Smooth muscle cell of the brain vasculature (primary cell): ENCODE measurements at places on chromosomes 16 and 17.

DNA sequence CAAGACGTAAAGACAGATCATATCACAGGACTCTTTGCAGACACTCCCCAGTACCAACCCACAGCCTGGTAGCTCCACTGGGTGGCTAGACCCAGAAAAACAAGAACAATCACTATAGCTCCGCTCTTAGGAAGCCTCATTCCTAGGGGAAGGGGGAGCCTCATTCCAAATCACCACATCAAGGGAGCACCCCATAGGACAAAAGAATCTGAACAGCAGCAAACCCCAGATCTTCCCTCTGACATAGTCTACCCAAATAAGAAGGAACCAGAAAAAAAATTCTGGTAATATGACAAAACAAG, 237.8 kb downstream of the CEP112 start:
- DNase-seq = no peak

- DNase-seq = peak; percentile 79
Observed at GRCh38 chr17:63356337-63356757, 89.8 kb downstream of the CYB561 start.

GRCh38 chr16:56258508-56259424, 67.5 kb downstream of the GNAO1 start:
- DNase-seq = no peak

GRCh38 chr17:36631022-36631421, 29.6 kb downstream of the MRM1 start:
- no peak for DNase-seq

- DNase-seq = no peak
Observed at GRCh38 chr17:48589060-48589830, 796 bp downstream of the HOXB3 start.

- DNase-seq = no peak
Observed at GRCh38 chr17:73940511-73940910, 263.0 kb upstream of the RPL38 start.

- no peak for DNase-seq
Observed at GRCh38 chr16:22183901-22184614, 21.8 kb downstream of the SDR42E2 start.

DNA sequence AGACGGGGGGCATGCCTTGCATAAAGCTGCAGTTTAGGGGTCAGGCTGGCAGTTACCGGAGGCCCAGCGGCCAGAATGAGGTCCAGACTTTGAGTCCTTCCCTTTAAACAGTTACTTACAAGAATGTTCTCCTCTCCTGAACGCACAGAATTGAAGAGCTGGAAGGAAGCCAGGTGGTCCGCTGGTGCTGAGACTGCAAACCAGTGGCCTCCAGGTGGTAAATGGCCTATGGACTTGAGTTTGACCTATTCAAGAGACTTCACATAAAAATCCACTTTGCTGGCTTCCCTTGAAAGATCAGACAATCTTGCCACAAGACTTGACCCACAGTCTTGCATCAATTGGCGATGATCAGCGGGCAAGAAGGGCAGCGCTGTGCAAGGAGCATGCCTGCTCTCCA, 14.7 kb upstream of the SEZ6 start:
- DNase-seq = no peak

- no peak for DNase-seq
Observed at GRCh38 chr16:16093628-16094332, 129.5 kb downstream of the ABCC6 start.

GRCh38 chr17:44872131-44872768, 24.6 kb downstream of the HIGD1B start:
- no peak for DNase-seq

- DNase-seq = no peak
Observed at GRCh38 chr16:82807311-82807710, 180.5 kb downstream of the CDH13 start.

DNA sequence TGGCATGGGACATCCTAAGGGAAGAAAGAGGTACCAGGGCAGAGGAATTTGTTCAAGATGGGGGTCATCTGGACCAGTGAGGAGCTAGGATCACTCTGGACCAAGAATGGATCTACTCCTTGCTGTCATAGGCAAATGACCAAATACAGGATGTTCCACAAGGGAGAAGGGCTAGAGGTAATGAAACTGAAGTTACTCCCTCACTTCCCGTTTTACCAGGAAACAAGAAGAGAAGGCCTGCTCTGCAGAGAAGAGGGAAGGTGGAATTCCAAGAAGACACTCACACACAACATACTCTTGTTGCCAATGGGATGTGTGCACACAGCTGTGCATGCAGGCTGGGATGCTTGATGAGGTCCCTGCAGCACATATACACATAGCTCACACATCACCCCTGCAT, 38.6 kb downstream of the NEUROD2 start:
- DNase-seq = no peak

DNA sequence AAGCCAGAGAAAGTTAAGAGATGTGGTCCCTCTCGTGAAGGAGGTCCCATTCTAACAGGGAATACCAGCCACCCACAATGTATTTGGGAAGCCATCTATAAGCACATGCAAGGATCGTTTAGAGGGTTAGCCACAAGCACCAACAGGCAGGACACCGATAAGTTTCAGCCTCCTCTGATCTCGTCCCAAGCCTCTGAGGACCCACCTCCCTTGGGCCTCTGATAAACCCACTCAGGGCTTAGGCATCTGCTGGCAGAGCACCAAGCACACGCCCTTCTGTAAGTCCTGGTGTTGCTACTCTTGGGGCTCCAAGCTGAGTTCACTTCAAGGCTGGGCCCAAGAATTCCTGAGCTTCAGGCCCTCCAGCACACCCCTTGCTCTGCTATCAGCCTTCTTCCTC, 5.4 kb upstream of the PNPO start:
- no peak for DNase-seq

- DNase-seq = no peak
Observed at GRCh38 chr16:12021578-12022253, 45.2 kb downstream of the SNX29 start.

DNA sequence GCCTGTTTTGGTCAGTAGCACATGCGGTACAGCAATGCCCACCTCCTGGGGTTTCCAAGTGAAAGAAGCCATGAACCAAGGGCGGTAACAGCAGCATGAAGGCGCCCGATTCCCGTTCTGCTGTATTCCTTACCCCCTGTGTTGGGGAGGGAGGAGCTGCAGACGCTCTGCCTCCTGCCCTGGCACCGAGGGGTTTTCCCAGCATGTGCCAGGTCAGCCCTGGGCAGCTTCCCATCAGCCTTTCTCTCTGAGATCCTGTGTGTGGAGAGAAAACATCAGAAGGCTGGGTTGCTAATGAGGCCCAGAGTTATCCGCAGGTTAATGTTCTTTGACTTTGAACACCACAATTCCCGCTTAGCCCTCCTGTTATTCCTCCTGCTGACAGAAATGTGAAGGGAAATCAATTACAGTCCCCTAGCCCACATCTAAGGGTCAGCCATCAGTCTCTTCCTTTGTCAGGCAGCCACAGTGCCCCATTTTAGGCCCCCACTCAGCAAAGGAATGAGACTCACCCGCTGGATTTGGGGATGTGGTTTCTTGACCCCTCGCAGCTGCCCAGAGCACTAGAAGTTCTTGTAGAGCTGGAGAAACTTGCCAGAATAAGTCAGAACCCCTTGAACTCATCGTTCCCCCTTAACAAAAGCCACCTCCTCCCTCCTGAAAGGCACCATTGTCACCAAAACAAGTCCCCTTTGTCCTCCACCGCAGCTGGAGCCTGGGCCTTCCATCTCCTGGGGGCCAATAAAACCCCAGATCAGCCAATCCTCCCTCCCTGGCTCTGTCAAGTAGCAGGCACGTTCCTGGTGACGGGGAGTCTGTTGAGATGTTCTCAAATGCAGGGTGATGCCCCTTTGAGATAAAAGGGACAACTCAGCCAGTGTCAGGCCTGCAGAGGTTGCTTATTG, 168.5 kb downstream of the KATNIP start:
- no peak for DNase-seq

- DNase-seq = no peak
Observed at GRCh38 chr17:20094777-20095176, 85.6 kb downstream of the SPECC1 start.

DNA sequence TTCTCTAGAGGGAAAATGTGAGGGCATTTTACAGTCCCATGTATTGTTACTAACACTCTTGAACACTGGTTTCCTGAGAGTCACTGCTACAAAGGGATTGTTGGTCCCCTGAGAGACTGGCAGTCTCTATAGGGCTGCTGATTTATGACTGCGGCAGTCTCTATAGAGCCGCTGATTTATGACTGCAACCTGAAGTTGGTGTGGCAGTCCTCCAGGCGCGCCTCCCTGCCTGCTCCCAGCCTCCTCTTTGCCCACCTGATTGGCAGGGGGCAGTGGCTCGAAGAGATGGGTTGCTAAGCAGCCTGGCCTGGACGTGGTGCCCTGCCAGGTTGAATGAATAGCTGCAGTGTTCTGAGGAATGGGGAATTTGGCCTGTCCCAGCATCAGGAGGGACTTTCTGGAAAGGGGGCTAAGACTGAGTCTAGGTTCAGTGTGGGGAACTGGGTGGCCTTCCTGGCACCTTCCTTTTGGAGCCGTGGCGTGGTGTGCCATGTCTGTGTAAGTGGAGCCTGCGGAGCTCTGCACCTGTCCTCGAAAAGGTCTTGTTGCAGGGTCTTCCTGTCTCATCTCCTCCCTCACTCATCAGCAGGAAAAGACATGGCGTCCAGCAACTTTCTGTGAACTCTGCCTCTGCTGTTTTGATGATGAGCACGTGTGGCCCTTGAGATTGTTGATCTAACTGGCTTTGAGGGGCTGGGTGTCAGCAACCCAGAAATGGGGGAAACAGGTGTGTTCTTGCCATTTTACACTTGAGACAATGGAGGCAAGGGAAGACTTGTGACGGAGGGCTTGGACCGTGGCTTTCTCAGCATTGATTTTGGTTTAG, 24.9 kb downstream of the SAP30BP start:
- DNase-seq = no peak

DNA sequence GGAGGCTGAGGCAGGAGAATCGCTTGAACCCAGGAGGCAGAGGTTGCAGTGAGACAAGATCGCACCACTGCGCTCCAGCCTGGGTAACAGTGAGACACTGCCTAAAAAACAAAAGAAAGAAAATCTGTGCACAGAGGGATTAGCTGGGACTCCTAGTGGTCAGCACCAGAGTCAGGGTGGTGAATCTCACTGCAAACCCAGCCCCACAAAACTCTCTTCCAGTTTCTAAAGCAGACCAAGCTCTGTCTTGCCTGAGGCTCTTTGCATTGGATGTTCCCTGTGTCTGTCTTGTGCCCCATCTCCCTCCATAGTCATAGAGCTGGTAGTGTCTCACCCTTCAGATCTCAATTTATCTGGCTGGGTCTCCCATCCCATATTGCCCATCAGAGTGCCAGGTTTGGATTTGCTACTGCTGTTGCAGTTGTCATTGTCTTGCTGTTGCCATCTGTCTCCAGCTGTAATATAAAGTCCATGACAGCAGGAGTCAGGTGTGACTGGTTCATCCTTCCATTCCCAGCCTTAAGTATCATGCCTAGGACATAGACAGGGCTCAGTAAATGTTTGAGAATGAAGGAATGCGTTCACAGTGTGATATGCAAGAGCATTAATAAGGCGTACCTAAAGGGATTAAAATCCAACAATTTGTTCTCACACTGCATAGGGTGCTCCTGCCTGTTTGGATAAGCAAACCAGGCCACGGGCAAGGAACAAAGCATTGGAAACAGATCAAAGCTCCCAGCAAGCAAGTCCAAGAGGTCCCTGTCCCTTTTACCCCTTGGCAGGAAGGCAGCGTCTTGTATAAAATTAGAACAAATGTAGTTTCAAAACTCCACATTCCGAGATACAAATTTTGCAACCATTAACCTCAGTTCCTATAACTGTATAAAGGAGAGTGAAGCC, 614.6 kb upstream of the CDH5 start:
- DNase-seq = no peak

GRCh38 chr17:42282478-42283080, 5.7 kb upstream of the STAT5A start:
- DNase-seq = no peak

DNA sequence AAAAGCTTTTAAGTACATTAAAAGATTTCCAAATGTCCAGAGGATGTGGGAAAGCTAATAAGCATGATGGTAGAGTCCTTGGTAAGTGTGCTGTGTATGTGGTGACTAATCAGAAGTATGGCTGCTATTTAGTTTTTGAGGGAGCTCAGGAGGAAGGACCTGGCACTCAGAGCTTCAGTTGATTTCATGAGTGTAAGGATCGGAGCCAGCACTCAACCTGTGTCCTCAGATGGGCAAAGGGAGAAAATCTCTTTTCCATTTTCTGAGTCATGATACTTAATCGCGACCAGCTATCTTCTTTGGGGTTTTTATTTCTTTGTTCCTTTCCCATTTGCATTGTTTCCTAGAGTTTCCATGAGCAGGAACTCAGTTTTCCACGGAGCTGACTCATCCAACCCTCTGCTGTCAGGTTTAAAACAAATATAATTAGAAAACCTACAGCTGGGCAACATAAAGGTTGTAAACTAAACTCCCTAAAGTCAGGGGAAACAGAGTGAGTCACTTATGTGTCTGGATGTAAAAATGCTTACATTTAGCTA, 125.4 kb downstream of the MAP2K6 start:
- DNase-seq = peak; percentile 17
